IPS DF 19.7 (cell line): ENCODE measurements at places on chromosomes 13 and 19.
A peak's percentile ranks its signal among the peaks of the same experiment; 100 is the strongest.

DNA sequence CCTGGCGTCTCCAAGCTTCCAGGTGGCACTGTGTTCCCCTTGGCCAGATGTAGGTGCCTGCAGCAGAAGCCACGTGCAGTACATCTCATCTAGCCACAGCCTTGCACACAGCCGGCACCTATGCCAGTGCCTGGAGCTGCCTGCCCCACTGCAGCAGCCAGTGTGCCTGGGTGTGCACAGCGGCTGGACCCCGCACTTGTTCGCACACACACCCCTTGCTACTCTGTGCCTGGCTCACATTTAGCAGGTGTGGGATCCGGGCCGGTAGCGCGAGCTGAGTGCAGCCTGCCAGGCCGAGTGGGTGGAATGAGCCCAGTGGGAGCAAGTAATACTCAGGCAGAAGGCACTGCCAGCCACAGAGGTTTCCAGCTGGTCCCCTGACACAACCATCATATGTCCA lies 26.9 kb upstream of the RBM26 start:
- DNase-seq, result no peak

- DNase-seq, result no peak
Measured at GRCh38 chr13:46739447-46740098, 57.4 kb downstream of the ESD start.

GRCh38 chr19:38411041-38411712 lies 8.3 kb downstream of the FAM98C start:
- no peak for DNase-seq

DNA sequence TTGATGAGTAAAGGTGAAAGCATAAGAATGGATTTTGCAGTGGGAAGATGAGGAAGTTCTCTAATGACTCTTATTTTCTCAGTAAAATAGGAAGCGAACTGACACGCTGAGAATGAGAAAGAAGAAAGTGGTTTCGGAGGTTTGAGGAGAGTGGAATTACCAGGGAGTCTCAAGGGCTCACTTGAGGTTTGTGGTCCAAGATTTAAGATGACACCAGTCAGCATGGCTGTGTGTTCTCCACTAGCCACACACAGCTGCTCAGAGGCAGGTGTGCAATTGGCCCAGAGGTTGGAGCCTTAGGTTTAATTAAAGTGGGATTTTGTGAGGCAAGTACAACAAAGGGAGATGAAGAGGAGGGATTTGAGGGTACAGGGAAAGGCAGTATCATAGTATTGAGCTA lies 99.6 kb upstream of the NBEA start:
- no peak for DNase-seq

GRCh38 chr13:20826843-20827560 lies 53.2 kb upstream of the EEF1AKMT1 start:
- DNase-seq, result no peak

- no peak for DNase-seq
Measured at GRCh38 chr13:81393721-81394120, 1052.8 kb upstream of the SPRY2 start.

- no peak for DNase-seq
Measured at GRCh38 chr19:19468424-19469050, 46.8 kb downstream of the TSSK6 start.

DNA sequence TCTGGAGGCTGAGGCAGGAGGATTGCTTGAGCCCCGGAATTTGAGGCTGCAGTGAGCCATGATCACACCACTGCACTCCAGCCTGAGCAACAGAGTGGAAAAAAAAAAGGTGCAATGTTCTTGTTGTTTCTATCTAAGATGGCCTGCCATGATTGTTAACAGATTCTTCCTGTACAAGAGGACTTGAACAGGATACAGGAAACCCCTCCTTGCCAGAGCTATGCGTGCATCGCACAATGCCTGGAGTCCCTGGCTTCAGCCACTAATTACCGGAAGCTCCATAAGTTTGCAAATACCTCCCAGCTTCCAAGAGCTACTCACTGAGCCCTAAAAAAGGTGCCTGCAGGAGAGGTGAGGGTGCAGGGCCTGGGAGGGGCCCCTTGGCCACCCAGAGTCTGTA lies 13.1 kb upstream of the HIF3A start:
- no peak for DNase-seq

DNA sequence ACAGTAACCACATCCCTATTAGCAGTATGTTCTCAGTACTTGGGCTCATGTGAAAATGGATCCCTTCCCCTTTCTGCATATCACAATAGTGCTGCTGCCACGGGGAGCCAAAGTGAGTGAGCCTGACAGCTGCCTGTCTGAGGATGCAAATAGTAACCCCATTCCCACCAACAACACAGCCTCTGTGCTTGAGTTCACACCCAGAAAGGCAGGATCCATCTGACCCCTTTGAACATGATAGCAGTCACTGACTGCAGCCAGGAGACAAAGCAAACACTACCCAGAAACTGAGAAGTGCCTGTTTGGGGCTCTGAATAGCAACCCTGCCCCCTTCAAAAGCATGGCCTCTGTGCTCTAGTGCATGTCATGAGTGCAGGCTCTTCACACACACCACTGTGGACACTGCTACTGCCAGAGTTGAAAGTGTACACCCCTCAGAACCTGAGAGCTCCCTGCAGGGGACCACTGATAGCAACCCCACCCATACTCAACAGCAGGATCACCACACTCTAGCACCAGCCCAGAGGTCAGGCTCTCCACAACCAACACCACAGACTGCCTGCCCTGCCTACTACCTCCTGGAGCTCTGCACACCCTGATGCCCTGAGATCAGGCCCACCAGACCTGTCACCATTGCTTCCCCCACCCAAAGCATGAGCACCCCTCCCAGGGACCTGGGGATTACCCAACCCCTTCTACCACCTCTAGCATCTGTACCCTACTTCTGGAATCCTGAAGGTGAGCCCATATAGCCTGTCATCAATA lies 1563.5 kb upstream of the PRR20A start:
- no peak for DNase-seq

- DNase-seq, result no peak
Measured at GRCh38 chr13:80203496-80203895, 137.4 kb downstream of the SPRY2 start.

GRCh38 chr19:18792661-18793060 lies 1.6 kb upstream of the COMP start:
- DNase-seq, result no peak

DNA sequence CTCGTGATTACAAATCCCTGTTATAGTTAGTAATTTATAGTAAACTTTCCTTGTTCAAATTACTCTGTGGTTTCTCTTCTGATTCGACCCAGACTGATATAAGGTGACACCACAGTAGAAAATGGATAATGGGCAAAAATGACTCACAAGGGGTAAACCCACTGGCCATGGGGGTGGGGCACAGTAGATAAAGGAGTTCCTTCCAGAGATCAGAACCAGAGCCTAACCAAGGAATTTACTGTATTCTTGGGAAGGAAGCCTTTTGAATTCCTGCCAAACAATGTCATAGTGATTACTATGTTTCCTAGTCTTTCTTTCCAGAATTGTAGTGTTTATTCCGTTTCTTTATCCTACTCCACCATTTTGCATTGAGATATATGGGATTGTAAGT lies 21.9 kb downstream of the MIR17HG start:
- DNase-seq, result no peak

GRCh38 chr13:113203507-113204377 lies 4.7 kb downstream of the PCID2 start:
- DNase-seq, result no peak

GRCh38 chr13:39676315-39676876 lies 20.9 kb downstream of the COG6 start:
- no peak for DNase-seq

GRCh38 chr19:29804493-29804892 lies 7.3 kb upstream of the CCNE1 start:
- DNase-seq, result no peak

DNA sequence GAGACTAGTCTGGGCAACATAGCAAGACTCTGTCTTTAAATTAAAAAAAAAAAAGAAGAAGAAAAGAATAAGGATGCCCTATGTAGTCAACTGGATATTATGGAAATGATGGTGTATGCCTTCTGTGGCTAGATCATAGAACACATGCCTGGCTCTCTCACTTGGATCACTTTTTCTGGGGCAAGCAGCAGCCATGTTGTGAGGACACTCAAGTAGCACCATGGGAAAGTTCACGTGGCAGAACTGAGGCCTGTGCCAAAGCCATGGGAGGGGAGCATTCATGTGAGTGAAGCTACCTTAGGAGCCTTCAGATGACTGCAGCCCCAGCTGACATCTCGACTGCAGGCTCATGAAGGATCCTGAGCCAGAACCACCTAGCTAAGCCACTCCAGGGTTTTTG lies 12.0 kb downstream of the PLAUR start:
- DNase-seq, result no peak

- DNase-seq, result peak; percentile 42
Measured at GRCh38 chr13:20997301-20998161, 63.9 kb downstream of the LATS2 start.

DNA sequence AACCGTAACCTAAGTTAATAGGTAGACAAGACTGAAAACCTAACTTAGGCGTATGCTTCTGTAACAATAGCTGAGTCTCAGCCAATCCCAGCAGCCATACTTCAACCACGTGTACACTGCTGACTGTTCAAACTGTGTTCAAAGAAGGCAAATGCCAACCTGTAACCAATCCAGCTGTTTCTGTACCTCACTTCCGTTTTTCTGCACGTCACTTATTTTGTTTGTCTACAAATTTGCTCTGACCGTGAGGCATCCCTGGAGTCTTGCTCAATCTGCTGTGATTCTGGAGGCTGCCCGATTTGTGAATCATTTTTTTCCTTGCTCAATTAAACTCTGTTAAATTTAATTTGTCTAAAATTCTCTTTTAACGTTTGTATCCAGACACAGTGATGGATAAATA lies 59.2 kb downstream of the EDNRB start:
- no peak for DNase-seq

DNA sequence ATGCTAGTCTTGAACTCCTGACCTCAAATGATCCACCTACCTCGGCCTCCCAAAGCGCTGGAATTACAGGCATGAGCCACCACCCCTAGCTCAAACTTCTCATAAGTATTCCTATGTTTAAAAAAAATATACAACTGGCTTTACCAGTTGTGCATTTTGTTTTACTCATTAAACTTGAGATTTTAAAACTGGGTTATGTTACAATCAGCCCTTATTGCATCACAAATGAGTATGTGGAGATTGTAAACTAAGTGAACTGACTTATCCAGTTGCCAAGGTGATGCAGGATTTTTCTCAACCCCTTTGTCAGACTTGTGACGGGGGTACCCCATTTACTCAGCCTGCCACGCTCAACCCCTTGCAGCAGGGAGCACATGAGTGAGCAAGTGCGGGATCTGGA lies 14.4 kb upstream of the GTF2F2 start:
- no peak for DNase-seq

DNA sequence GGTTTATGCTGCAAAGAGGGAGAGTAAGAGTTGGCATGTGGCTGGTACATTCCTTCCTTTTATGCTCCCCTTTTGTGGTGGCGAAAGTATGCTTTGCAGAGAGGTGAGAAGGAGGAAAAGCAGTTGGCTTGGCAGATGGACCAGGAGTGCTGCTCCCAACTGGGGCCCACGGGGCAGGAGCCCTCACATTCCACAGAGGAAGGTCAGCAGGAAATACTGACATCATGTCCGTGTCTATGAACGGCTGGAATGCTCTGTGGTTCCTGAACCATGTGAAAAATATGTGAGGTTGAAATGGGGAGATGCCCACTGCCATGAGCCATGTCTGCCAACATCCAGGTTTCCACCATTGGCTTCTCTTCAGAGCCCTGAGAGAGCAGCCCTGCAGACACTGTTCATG lies 33.3 kb upstream of the GAS6 start:
- DNase-seq, result no peak

DNA sequence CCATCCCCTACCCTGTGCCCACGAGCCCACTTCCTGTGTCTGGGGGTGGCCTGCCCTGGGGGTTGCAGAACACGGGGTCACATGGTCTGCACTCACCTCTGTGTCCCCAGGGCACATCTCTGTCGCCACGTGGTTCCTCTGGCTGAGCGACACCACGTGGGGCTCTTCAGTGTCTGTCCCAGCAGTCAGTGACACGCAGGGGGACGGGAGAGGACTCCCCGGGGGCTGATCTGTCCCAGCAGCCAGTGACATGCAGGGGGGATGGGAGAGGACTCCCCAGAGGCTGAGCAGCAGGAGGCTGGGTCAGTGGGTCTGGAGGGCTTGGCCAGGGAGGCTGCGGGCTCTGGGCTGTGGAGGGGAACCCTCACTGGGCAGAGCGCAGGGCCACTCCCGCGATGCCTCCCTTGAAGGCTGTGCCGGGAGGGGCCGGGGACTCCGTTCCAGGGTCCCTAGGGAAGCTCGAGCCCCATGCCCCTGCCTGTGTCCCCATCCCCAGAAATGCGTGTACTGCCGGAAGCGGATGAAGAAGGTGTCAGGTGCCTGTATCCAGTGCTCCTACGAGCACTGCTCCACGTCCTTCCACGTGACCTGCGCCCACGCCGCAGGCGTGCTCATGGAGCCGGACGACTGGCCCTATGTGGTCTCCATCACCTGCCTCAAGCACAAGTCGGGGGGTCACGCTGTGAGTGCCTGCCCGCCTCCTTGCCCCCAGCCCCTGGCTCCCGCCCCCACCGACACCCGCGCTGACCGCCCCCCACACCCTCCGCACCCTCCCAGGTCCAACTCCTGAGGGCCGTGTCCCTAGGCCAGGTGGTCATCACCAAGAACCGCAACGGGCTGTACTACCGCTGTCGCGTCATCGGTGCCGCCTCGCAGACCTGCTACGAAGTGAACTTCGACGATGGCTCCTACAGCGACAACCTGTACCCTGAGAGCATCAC lies 174.8 kb downstream of the KDM4B start:
- DNase-seq, result no peak

DNA sequence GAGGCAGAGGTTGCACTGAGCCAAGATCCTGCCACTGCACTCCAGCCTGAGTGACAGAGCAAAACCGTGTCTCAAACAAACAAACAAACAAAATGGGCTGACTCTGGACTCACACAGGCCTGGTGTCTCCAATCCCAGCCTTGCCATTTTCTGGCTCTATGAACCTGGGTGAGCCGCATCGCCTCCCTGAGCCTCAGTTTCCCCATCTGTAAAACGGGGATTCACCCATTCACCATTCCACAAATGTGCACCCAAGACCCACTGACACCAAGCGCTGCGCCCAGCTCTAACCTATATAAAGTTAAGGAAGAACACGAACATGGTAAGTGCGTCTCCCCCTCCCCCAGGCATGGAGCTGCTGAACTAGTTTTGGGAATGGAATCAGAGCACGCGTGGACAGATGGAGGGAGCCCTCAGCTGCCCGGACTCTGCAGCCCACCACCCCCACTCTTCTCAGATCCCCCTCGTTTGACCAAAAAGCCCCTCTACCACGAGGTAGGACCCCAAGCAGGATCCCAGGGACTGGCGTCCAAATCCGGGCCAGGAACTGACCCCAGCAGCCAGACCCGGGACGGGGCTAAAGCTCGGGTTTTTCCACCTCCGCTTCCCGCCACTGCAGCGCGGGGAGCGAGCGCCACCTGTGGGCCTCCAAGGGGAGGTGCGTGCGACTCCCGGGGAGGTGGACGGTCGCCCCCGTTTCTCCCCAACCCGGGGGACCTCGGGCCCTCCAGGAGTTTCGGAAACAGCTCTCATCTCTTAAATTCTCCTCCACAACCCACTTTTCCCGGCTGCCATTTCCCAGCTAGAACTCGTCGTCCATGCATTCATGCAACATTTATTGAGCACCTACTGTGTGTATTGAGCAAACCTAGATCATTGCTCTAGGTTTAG lies 33.0 kb upstream of the ADGRE5 start:
- DNase-seq, result no peak

- no peak for DNase-seq
Measured at GRCh38 chr19:8022275-8022674, 16.8 kb upstream of the ELAVL1 start.
